ENCODE measurements at places on chromosomes 12 and 14.
A peak's percentile ranks its signal among the peaks of the same experiment; 100 is the strongest.

DNA sequence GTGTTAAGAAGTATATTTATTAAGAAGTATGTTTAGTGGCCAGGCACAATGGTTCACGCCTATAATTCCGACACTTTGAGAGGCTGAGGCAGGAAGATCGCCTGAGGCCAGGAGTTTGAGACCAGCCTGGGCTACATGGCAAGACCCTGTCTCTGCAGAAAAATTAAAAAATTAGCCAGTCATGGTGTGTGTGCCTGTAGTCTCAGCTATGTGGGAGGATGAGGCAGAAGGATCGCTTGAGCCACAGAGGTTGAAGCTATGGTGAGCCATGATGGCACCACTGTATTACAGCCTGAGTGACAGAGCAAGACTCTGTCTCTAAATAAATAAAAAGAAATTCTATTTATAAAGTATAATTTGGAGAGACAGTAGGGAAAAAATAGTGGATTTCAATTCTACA, 20.3 kb downstream of the R3HDM2 start:
- DNase-seq: no peak

DNA sequence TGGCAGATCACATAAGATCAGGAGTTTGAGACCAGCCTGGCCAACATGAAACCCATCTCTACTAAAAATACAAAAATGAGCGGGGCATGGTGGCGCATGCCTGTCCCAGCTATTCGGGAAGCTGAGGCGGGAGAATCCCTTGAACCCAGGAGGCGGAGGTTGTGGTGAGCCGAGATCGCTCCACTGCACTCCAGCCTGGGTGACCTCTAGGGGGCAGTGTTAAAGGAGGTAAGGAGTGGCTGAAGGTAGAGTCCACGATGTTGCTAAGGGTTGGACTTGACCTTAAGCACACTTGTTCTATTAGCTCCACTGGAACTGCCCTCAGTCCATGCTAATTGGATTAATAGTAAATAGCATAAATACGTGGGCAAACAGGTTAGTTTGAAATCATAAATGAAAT, 62.4 kb upstream of the PSMC1 start:
- DNase-seq: peak; percentile 22

- DNase-seq: no peak
Measured at GRCh38 chr14:95018821-95019220, 138.5 kb downstream of the DICER1 start.

- DNase-seq: peak; percentile 64
Measured at GRCh38 chr14:68283378-68284123, 464.0 kb downstream of the RAD51B start.

DNA sequence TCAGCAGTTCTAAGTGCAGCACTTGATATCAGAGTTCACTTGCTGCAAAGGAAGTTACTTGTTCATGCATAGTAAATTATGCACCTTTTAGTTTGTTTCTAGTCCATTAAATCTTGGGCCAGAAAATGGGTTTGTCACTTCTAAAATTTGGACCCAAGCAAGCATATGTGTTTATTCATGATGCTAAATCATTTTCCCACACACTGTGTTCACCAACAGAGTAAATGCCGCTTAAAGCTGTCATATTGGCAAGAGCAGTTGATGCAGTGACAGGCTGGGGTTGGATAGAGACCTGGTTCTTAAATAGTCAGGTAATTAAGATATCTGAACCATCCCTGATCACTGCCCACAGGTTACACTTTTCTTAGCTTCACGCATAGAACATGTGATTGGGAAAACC, 409.7 kb downstream of the EGLN3 start:
- DNase-seq: no peak

DNA sequence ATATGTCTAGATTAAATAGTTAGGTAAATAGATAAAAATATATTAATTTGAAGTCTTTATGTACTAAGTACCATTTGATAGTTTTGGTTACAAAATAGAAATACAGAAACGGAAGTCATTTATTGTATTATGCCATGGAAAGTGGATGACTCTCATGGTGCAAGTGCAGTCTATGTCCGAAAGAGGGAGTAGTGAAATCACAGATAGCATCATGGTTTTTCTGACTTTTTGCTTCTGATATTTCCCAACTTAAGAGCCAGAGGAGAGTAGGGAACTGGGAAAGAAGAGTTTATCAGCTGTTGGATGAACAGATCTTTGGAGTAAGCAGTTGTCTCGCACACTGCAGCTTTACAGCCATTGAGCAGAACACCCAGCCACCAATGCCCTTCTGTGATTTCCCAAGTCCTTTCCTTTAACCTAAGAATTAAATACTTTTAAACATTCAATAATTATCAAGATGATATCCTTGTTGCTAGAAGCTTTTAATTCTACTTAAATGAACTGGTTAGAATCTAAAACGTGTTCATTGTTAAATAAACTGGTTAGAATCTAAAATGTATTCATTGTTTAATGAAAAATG, 18.4 kb upstream of the SRGAP1 start:
- DNase-seq: no peak

- DNase-seq: no peak
Measured at GRCh38 chr12:9969673-9970072, 1.5 kb upstream of the CLEC12A start.

GRCh38 chr14:33986804-33987203, 35.9 kb upstream of the EGLN3 start:
- no peak for DNase-seq

DNA sequence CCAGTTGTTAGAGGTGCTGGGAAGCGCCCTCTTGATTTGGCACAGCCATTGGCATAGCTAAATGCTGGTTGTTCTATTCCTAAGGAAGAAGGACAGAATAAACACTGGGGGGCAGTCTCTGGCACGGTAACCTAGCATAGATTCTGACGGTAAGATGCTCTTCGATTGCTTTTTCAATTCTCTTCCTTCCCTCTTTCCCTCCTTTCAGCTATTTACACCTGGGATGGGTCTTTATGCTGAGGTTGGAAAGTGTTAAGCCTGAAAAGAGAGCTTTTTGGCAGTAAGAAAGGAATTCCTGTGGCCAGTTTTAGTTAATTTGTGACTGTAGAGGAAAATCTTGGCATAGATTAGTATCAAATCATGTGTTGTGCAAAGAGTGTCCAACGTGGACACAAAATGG, 162.8 kb downstream of the SNAPC1 start:
- peak; percentile 6 for DNase-seq

GRCh38 chr14:36556811-36557433, 25.5 kb downstream of the NKX2-8 start:
- DNase-seq: peak; percentile 53

All from activated CD4-positive, alpha-beta T cell treated with anti-CD3 and anti-CD28 coated beads, Interleukin-2, Interleukin-4, amounts not matched to agents 100 ng/mL and 50 ng/mL, durations not matched to agents 16 hours and 8 hours (primary cell).